Hematopoietic multipotent progenitor cell treated with erythropoietin and hydrocortisone succinate and interleukin-3 and kit ligand, for 8 days (in vitro differentiated cells): ENCODE measurements at places on chromosomes 12 and 14.

- DNase-seq = no peak
Measured at GRCh38 chr14:91021115-91021514, 39.3 kb downstream of the RPS6KA5 start.

GRCh38 chr14:37170237-37170636 is 2.2 kb downstream of the SLC25A21 start:
- no peak for DNase-seq

DNA sequence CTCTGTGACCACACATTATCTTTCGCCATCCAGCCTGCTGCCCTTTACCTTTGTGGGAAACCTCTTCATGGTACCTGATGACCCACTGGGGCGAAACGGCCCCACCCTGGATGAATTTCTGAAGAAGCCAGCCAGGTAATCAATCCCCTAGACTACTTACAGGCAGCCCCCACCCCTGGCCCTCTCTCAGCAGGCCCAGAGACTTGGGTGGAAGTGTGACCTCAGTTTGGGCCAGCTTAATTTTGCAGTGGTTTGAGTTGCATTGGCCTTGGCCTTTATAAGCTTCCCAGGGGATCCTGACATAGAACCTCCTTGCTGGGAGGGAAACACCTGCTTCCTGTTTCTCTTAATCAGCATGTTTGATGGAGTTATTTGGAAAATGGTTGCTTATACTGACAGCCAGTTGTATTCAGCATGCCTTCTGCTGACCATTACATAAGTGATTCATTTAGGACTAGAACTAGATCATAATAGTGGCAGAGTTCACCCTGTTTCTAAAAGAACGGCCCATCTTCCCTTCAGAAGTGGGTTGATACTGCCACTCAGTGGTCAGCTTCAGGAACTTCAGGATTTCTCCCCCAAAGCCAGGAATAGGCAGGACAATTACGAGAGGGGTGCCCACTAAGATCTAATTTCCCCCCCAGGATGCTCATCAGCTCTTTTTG is 6.1 kb downstream of the SDR39U1 start:
- peak; percentile 81 for DNase-seq

DNA sequence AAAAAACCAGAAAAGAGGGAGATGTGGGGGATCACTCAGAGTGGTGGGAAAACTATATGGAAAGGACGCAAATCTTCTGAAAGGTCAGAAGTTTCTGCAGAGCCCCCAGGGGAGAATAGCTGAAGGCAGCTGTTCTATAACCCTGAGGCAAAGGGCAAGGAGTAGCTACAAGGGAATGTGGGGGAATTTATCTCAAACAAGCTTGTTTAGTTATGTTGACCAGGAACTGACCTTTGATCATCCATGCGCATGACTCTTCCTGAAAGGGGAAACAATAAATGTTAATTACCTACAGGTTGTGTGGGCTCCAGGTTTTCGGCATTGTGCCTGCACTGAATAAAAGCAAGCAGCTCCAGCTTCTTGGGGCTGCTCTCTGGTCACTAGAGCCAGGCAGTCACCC is 968.5 kb downstream of the AACS start:
- DNase-seq = no peak

GRCh38 chr14:74932401-74932901 is 9.4 kb upstream of the RPS6KL1 start:
- no peak for DNase-seq

DNA sequence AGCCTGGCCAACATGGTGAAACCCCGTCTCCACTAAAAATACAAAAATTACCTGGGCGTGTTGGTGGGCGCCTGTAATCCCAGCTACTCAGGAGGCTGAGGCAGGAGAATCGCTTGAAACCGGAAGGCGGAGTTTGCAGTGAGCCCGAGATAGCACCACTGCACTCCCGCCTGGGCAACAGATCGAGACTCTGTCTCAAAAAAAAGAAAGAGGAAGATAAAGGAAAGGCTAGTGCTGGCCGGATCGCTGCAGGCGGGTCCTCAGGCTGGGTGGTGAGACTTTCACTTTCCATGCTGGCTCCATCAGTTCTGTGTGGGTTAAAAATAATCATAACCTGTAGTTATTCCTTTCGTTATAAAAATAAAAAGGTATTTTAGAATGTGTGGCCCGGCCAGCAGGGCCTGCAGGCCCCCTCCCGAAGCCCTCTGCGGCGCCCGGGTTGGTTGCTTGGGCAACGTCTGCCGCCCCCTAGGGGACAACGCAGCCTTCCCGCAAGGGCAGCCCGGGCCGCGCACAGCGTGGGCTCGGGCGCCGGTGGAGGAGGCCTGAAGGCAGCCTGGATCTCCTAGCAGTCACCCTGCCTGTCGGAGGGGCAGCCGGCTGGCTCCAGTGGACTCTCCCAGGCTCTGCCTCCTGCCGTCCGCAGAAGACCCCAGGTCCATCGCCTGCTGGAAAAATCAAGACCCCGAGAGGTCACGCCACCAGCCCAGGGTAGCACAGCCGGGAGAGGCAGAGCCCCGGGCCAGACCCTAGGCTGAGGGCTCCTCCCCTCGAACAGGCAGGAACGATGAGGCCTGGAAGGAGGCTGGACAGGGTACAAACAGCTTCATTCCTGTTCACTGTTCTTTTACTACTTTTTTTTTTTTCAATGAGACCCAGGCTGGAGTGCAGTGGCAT is 5.0 kb upstream of the SLC25A47 start:
- DNase-seq = peak; percentile 64

DNA sequence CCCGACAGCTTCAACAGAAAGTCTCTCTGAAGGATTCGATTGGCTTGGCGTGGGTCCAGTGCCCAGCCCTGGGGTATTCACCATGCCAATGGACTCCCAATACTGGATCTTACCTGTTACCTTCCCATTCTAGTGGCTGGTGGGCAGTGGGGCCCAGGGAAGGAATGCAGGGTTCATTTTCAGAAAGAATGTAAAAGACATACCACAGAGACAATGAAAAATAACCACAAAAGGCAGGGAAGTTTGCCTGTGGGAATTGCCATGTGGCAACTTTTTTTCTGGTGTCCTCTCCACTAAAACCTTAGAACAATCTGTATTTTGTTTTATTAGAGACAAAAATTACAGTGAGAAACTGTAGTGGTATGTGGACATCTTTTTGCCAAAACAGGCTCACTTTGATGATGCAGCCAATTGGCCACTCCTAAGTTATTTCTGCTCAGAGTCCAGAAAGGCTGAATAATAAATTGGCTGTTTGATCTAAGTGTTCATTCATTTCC is 55.2 kb downstream of the PTGER2 start:
- DNase-seq = no peak

- no peak for DNase-seq
Measured at GRCh38 chr12:75578546-75578945, 67.1 kb upstream of the KRR1 start.

GRCh38 chr14:64928239-64929013 is 14.1 kb downstream of the GPX2 start:
- DNase-seq = no peak

DNA sequence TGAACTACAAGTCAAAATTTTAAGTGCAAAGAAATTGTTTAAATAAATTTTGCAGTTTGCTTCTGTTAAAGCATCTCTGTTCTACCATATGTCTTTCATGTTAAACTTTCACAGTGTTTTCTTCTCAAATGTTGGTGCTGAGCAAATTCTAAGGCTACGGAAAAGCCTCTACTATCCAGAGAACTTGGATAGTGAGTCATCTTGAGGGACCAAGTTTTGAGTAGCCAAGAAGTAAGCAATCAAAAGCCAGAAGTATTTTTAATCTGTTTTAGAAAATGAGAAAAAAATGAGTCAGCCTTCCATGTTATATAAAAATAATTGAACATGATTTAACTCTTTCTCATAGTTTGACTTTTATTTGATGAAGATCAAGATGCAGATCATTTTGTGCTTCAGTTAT is 3.3 kb downstream of the BRMS1L start:
- no peak for DNase-seq

GRCh38 chr14:65847075-65847847 is 434.7 kb downstream of the FUT8 start:
- peak; percentile 65 for DNase-seq

- DNase-seq = no peak
Measured at GRCh38 chr14:23159532-23159931, 23.9 kb downstream of the SLC7A8 start.

DNA sequence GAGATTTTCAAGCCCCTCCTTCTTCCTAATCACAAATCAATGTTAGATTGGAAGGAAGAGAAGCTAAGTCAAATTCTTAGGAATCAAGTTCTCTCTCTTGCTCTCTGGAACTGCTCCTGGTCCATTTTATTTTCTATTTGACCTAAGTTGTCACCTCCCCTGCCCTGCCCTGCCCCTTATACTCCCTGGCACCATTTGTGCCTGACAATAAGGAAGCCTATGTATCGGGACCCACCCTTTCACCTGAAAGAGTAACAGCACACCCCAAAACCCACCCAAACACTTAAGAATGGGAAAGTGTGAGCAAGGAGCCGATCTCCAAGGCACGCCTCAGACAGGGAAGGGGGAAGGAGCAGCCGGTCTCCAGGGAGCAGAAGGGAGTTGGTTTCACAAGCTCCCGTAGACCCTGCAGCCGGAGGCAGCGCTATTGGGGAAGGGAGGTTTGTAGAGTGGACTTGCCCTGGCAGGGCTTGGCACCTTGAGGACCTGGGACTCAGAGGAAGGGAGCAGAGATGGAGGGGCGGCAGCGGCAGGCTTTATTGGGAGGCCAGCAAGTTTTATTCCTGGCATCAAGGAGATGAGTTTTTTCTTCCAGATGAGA is 1.6 kb downstream of the LRRC74A start:
- no peak for DNase-seq

GRCh38 chr12:28601570-28602058 is 411.4 kb downstream of the CCDC91 start:
- no peak for DNase-seq

- DNase-seq = no peak
Measured at GRCh38 chr12:1147821-1148220, 156.8 kb downstream of the ERC1 start.

GRCh38 chr14:99351166-99352007 is 79.4 kb upstream of the BCL11B start:
- DNase-seq = no peak

DNA sequence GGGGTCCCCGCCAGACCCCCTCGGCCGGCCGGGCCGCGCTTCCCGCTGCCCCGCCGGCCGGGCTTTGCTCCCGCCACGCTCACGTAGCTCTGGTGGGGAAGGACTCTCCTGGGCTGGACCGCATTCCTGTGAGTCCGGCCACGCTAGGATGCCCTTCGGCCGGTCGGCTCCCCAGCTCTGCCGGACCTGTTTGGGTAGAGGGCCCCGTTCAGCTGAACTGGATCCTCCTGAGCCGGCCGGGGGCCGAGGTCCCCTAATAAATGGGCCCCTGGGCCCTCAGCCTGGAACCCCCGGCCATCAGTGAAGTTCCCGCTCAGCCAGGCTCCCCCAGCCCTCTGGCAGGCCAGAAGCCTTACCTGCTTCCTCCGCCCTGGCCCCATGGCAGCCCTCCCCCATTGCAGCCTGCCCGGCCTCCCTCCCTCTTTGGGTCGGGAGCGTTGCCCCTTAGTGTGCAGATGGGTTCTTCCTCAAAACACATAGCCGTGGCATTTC is 593 bp downstream of the UNC119B start:
- peak; percentile 19 for DNase-seq
